GM04504 (cell line): ENCODE measurements at places on chromosomes 3 and 15.

DNA sequence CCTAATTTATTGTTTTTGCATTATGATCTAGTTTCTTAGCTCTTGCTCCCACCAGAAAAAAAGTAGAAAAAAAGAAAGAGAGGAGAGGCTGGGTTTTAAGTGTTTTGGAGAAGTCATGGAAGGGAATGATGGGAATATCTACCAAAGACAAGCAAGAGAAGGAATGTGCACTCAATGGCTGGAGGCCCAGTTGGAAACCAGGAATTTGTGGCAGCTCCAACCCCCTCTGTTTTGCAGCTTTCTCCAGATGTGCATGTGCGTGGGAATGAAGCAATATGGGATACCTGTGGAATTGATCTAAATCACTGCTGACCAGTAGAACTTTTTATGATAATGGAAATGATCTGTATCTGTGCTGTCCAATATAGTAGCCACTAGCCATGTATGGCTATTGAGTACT lies 27.1 kb downstream of the EIF2AK4 start:
- DNase-seq: no peak

GRCh38 chr3:139676632-139677387 lies 962 bp downstream of the NMNAT3 start:
- DNase-seq: no peak

DNA sequence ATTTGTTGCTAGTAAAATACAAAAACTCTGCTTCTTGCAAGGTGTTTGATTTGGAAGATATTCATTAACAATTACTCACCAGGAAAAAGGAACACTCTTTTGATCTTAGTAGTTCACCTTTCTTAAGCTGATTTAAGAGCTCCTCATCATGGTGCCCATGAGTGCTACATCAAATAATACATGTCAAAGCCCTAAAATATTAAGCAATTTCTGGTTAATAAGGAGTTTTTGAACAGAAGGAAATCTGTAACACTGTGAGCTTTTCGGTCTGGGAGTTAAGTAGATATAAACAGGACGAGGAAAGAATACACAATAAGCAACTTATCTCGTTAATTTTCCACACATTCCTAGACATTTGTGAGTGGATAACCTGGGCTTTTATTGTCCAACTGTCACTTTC lies 83.9 kb upstream of the DCBLD2 start:
- no peak for DNase-seq

DNA sequence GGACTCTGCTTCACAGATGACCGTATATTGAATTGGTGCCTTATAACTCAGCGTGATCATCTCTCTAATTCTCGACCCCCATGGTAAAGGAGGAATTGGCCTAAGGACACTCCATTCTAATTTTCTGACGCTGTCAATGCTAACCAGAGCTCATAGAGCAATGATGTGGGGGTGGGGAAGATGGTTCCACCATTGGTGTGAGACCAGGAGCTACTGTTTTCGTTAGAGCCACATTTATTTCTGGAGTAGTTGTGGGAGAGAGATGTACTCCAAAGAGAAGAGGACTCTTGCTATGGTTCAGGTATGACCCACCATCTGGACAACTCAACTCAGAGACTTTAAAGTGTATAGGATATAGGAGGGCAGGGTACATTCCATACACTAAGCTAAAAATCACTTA lies 16.3 kb downstream of the ZBTB38 start:
- no peak for DNase-seq
